Fibroblast of skin of scalp (primary cell): ENCODE measurements at places on chromosomes 16 and 17.
A peak's percentile ranks its signal among the peaks of the same experiment; 100 is the strongest.

DNA sequence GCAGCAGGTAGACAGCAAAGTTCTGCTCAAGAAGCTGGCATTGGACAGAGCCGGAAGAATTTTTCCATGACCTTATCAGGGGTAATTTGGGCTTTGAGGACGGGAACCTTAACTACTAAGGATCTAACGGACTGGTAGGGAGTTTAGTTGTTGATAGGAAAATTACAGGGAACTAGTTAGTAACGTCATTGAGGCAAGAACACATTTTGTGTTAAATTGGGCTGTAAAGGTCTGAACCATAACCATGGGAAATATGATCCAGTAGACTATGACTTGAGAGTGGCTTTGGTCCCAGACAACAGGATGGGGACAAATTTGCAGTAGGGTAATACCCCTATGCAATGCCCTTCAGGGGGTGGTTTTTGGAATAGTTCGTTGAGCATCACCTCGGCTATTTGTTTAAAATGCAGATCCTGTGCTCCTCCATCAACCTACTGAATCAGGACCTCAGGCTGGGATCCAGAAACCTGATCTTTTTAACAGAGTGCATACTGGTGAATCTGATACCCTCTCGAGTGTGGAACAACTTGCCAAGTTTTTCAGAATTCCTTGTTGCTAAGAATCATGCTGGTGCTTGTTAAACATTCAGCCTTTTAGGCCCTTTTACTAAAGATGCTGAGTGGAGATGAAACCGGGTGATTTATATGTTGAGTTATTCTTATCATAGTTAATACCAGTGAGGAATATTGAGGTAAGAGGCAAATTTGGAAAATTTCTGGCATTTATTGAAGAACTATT is 255.1 kb downstream of the MAP2K6 start:
- DNase-seq, result no peak

DNA sequence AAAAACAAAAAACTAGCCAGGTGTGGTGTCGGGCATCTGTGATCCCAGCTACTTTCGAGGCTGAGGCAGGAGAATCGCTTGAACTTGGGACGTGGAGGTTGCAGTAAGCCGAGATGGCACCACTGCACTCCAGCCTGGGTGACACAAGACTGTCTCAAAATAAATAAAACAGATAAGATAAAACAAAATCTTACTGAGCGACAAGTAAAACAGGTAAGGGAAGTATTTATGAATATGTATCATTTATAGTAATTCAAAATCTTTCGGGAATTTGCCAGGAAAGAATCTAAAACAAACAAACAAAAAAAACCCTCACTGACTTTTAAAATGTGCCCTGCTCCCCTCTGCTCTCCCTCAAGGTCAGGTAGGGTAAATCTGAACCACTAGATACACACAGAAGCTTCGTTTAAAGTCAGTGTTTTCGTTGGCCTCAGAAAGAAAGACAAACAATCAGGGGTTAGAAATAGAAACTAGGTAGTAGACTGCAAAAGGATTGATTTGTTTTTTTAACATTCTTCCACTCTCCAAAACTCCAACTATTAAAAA is 2.1 kb downstream of the PRPSAP1 start:
- no peak for DNase-seq

DNA sequence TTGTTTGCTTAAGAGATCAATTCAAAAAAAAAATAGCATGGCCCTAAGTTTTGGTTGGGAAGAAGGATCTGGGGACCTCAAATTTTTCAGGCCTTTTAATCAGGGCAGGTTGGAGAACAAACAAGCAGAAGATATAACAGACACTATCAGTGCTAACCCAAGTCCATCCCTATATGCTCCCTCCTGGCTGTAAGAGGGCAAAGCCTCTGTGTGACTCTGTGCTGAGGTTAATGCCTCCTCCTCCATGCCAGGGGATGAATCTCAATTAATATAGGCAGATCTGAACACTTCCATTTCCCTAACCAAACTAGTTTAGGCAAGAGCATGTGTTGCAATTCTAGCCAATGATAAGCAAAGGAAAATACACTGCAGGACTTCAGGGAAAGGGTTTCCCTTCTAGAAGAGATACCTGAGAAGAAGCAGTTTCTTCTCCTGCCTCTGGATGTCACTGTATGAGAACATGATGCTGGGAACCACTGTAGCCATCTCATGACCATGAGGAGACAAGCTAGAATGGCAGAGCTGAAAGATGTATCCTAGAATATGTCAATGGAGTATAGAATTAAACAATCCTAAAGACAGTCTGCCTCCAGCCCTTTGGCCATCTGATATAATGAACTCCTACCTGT is 76.0 kb downstream of the CHD9NB start:
- DNase-seq, result peak; percentile 11

GRCh38 chr17:74437702-74438101 is 5.8 kb downstream of the GPRC5C start:
- DNase-seq, result no peak

DNA sequence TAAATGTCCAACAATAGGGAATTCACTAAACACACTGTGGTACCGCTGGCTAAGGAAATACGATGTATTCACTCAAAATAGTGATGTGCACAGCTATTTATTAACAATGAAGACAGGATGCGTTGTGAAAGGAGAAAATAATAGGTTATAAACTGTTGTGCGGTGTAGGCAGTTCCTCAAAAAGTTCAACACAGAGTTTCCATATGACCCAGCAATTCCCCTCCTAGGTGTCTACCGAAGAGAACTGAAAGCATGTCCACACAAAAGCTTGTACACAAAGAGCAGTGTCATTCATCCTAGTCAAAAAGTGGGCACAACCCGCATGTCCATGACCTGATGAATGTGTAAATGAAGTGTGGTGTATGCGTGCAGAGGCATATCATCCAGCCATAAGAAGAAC is 1.2 kb upstream of the CES1 start:
- DNase-seq, result no peak
